Esophagus squamous epithelium (tissue), 5 donors: ENCODE measurements at places on chromosomes 16 and 17.

DNA sequence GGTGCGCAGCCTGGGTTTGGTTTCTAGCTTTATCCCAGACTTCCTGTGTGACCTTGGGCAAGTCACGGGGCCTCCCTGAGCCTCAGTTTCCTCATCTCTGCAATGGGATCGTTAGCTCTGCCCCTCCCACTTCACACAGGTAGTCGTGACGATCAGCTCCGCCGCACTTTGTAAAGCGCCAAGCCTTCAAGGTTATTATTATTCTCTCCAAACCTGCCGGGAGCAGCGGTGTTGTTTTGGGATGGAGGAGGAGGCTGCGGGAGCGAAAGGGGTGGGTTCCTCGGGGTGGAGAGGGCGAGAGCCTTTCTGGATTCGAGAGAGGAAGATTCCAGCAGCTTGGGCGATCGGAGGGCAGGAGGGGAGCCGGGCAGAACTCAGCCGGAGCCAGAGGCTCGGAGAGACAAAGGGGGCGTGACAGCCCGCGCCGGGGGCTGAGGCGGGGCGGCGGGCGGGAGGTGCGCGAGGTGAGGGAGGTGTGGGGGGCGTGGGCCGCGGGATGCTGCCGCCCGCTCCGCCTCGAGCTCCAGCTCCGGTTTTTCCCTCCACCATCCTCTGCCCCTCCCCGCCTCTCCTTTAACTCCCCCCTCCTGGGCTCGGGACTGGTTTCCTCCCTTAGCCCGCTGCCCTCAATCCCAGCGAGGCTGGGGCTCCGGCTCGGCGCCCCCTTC lies at the start of gene EFNB3:
EFNB3 (plus strand) TSS at position 602 of the 668 bp plus-strand sequence. CDS start 397 bp downstream, outside the sequence.
- DNase-seq: no peak

- no peak for DNase-seq
Observed at GRCh38 chr17:9115214-9116191, 94.2 kb downstream of the NTN1 start.

- DNase-seq: no peak
Observed at GRCh38 chr17:43356999-43357398, 41.8 kb upstream of the ARL4D start.

DNA sequence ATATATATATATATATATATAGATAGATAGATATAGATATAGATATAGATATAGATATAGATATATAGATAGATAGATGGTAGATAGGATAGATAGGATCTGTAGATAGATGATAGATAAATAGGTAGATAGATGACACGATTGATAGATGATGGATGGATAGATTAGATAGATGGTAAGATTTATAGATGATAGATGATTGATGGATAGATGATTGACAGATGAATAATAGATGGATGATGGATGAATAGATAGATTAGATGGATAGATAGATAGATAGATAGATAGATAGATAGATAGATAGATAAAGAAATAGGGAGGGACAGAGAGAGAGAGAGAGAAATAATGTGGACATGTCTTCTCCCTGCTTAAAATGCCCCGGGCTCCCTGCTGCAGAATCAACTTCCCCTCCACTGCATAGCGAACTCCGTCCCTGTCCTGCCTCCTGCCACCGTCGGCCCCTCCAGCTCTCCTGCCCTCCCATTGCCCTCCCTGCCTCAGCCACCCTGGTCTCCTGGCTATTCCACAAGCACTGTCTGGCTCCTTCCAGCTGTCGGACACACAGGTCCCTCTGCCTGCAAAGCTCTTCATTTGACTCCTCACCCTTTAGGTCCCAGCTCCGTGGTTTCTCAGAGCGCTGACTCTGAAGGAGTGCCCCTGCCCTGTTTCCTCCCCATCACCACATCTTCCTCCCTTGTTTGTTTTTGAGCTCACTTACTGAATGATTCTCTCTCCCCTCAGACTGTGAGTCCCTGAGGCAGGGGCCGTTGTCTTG lies 254.0 kb downstream of the KATNIP start:
- DNase-seq: no peak

- no peak for DNase-seq
Observed at GRCh38 chr17:19361326-19361725, 1.2 kb downstream of the B9D1 start.
